ENCODE measurements at places on chromosomes 7 and 10.

- DNase-seq = no peak
Measured at GRCh38 chr7:111010798-111011197, 80.1 kb upstream of the LRRN3 start.

- peak; percentile 19 for DNase-seq
Measured at GRCh38 chr7:8260871-8261694, 884 bp downstream of the ICA1 start.

DNA sequence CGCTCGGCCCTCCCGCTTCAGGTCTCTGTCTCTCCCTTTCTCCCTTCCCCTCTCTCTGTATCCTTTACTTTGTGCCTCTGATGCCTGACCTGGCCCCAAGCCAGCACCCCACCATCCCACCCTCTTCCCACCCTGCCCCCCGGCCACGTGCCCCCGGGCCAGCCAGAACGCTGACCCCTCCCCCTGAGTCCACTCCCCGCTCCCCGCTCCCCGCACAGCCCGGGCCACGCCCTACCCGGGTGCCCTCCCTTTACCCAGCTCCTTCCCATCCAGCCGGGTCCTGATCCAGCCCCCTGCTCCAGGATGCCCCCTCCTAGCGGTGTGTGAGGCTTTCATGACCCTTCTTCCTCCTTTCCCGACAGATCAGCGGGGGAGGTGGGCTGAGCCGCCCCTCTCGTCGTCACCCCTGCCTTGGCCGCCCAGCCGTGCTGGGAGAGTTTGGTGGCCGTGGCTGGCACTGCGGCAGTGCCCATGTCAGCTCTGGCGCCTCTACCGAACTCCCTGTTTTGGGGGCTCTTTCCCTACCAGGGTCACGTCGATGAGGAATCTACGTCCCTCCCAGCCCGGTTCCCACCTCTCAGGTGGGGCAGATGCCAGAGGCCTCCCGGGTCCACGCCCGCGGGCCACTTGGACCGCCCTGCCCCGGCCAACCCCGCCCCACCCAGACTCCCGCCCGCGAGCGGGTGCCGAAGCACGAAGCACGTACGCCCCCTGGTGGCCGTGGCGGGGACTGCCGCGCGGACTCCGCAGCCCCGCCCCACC, 127.4 kb downstream of the UBE2H start:
- DNase-seq = peak; percentile 73

DNA sequence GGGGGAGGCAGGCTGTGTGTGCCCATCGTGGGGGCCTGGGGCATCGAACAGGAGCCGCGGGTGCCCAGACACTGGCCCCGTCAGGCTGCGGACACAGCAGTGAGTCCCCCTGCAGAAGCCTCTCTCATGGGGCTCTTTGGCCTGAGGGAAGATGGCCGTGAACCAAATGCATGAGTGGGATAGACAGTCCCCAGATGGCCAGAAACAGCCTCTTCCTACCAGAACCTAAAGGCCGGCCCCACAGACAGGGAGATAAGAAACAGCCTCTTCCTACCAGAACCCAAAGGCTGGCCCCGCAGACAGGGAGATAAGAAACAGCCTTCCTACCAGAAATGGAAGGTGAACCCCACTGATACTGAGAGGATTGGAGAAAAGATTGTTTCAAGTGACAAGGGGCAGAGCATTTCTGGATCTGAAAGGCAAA, 16.6 kb downstream of the IDI2 start:
- no peak for DNase-seq

- DNase-seq = no peak
Measured at GRCh38 chr10:12847361-12847975, 154.0 kb downstream of the CCDC3 start.

DNA sequence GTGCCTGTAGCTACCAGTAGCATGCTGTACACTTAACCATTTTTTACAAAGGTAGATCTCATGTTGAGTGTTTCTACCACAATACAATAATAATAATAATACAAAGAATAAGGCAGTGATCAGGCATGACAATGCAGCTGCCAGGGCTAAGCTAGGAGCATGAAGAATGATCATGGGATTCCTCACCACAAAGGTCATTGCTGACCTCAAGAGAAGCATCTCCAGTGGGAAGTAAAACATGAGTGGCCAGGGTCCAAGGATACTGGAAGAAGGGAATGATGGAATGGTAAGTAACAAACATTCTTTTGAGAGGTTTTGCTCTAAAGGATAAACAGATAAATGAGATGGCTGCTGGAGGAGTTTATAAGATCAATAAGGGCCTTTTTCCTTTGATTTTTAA, 591.1 kb downstream of the TNS3 start:
- DNase-seq = no peak

GRCh38 chr10:59868696-59869593, 37.4 kb downstream of the CCDC6 start:
- no peak for DNase-seq

GRCh38 chr7:27030393-27031050, 65.3 kb downstream of the HOXA1 start:
- no peak for DNase-seq

DNA sequence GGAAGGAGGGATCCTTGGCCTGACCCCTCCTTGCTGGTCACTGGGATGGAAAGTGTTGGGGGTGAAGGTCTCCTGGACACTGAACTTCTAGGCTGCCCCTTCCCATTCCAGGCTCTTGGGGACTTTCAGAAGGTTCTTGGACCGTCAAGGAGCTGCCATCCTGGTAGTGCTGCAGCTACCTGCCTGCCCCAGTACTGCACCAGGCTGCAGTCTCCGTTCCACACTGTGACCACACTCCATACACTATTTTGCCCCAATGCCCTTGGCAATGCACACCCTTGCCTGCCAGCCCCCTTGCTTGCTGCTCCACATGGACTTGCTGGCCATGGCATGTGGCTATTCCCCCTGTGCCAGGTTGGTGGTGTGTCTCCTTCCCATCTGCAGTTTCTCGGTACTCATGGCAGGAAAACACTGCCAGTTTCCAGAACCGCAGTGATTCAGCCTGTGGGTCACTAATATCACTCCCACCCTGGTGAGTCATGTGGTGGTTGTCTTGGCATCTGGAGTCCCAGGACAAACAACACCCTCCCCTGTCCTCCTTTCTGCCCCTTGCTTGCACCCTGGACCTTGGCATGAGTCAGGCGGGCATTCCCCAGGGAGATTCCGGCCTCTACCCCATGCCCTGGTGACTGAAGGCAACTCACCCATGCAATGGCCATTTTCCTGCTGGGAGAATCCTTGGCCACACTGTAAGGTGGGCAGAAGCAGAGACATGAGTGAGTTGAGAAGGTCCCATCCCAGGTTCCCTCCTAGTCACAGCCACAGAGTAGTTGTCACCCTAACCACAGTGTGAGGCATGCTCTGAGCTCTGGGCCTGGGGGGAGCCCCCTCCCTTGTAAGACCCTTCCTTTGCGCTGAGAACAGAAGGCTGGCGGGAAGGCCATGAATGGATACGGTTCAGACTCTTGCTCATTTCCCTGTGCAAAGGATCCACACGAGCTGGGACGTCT, 32.8 kb downstream of the GOLGA7B start:
- peak; percentile 100 for DNase-seq

DNA sequence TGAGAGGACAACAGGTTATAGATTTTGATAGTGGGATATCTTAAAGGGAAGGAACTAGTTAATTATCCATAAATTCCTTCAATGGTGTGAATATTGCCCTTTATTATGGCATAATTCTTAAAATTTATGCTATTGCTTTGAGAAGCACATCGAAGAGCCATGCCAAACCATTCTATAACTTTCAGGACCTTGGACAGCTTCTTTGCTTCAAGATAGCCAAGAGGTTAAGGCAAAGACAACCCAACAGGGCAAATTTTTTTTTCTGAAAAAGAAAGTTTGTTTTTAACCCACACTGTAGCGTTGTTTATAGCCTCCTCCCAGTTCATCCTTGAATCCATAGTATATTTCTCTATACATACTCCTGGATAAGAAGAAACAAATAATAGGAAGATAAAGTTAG, 103.2 kb downstream of the NRG3 start:
- peak; percentile 4 for DNase-seq

DNA sequence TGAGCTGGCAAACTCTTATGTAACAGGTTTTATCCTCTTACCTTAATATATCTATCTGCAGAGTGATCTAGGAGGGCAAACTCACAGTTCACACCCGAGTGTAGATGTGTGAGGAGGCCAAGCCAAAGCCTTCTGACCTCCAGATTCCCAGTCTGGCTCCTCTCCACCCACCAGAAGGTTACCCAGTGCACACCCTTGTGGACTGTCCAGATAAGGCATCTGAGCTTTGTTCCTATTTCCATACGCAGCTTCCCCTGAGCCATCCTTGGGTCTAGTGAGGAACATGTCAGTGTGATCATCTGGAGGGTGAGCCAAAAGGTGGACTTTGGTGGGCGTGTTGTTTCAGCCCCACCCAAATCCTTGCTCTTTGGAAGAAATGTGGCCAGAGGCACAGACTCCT, 203.0 kb upstream of the MEOX2 start:
- DNase-seq = no peak

DNA sequence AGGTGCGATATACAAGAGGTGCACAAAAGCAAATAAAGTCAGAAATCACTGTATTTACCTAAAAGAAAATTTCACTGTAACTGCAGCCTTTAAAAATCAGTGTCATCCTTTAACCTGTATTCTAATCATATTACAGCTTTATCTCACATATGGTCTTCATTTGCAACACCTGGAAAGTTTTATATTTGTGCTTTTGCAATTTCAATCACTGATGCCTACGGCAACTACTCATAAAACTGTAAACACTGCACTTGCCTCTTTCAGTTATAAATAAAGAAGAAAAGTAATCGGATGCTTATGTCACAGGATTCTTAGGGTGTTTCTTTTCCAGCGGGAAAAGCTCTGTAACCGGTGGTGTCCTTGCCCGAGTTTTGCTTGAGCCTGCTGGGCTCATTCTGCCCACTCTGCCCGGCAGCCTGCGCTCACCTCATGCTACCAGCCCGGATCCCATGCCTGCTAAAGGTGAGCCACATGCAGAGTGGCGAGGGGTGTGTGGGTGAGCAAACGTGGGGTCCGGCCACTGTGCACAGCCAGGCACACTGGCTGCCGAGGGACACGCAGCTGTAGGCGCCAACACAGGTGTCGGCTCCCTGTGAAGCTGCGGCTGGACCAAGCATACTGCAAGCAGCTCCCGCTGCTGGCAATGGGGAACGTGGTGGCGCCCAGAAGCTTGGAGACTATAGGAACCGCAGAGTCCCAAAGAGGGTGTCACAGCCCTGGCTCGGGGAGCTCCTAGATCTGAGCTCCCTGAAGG, 56.3 kb upstream of the ABCB5 start:
- no peak for DNase-seq

DNA sequence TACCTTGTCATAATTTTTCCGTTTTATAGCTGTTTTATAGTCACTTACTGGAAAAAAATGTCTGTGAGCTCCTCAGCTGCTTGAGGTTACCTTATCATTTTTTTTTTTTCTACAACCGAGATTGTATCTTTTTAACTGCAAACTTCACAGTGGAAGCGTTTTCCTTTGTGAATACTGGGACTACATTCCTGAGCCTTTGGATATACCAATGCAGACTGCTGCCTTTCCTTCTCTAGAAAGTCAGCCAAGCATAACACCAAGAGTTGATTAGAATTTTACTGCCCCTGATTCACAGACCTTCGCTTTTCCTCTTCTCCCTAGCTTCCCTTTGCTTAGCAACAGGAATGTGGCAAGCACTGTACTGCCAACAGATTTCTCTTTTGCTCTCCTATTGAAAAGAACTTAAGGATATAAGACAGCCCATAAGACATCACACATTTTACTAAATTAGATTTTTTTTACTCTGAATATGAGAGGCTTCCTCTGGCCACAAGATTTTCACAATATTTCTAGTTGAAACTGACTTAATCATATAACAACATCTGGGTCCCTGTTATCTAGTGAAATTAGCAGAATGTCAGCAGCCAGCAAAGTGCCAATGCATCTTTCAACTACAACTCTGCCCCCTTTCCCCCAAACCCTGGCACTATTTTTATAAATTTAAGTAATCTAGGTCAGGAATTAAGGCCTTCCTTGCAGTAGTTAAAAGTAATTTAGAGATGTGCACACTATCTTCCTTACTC, 170.6 kb downstream of the PRKG1 start:
- no peak for DNase-seq

DNA sequence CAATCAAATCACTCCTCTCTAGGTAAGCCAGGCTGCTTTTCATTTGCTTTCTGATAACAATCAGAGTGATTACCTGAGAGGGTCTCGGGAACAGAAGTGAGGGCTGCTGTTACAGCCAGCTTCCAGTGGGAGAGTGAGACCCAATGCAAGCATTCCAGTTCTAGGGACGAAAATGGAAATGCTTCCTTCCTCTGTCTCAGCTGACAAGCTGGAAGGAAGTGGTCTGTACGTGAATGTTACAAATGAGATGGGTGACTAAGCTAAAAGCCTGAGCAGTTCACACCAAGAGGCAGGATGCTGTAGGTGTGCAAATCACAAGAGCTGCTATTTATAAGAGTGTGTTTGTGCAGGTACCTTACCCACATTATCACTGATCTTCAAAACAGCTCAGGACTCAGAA, 772.4 kb downstream of the GRID1 start:
- DNase-seq = no peak

GRCh38 chr10:51246156-51246555, 171.9 kb downstream of the PRKG1 start:
- DNase-seq = no peak

- no peak for DNase-seq
Measured at GRCh38 chr10:113023017-113023416, 73.0 kb downstream of the TCF7L2 start.

DNA sequence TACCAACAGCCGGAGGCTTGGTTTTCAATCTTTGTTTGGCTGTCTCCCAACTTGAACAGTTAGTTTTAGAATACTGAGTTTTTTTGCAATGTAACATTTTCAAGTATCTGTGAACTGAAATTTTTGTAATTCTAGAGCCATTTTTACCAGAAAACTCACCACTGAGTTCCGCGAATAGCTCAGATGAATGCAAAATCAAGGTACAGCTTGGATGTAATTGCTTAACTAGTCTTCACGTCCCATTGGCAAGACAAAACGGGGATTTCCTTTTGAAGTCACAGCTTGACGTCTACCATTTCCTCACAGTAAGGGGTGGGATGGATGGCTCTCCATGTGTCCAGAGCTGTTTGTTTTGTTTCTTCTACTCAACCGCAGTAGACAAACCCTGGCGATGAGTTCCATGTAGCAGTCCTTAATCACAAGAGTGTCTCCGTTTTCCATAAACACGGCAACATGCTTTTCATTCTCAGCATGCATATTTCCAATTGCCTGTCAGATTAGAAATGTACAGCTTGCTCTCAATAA, 55.8 kb upstream of the FGFR2 start:
- no peak for DNase-seq

- DNase-seq = peak; percentile 68
Measured at GRCh38 chr7:22666732-22667131, 60.3 kb upstream of the IL6 start.
